ENCODE measurements at places on chromosomes 7 and 10.

DNA sequence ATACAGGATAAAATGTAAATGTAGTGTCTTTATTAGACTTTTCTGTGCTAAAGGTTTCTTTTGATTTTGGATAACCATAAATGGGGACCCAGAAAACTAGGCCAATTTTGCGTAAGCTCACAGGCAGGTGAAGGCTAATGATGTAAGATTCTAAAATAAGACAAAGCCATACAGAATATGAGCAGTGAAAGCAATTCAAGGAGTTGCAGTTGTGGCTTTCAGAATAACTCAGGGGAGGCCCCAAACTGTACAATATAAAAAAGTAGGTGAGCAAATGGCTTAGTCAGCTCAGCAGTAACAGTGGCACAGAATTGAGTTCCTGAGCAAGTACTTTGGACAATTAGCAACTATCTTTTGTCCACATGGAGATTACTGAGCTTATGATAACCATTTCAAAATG lies 81.7 kb upstream of the NRP1 start:
- DNase-seq, result no peak

DNA sequence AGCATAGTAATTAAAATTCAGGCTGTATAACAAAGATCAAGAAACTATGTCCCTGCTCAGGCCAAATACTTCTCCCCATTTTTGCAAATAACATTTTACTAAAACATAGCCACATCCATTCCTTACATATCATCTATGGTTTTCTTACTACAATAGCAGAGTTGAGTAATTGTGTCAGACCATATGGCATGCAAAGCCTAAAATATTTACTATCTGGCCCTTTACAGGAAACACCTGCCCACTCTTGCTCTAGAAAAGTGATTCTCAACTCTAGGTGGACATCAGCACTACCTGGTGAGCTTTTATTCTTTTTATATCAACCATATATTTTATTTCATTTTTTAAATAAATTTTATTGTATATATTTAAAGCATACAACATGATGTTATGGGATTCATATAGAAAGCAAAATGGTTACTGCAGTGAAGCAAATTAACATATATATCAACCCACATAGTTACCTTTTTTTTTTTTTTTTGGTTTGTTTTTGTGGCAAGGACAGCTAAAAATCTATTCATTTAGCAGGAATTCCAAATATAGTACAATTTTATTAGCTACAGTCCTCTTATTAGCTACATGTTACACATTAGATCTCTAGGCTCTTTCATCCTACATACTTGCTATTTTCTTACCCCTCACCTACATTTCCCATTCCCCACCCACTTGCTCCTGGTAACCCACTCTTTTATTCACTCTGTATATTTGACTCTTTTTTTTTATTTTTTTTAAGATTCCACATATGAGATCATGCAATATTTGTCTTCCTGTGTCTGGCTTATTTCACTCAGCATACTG lies 19.6 kb downstream of the ABI1 start:
- no peak for DNase-seq

- no peak for DNase-seq
Measured at GRCh38 chr7:138091032-138091431, 14.8 kb downstream of the AKR1D1 start.

- DNase-seq, result peak; percentile 36
Measured at GRCh38 chr7:123643495-123644441, 11.9 kb upstream of the LMOD2 start.

- no peak for DNase-seq
Measured at GRCh38 chr10:121873236-121873635, 54.6 kb downstream of the ATE1 start.

- no peak for DNase-seq
Measured at GRCh38 chr7:86094166-86094669, 549.5 kb upstream of the GRM3 start.

GRCh38 chr10:72245949-72246525 lies 27.7 kb upstream of the DDIT4 start:
- DNase-seq, result no peak
